ENCODE measurements at places on chromosomes 16 and 17.
A peak's percentile ranks its signal among the peaks of the same experiment; 100 is the strongest.

DNA sequence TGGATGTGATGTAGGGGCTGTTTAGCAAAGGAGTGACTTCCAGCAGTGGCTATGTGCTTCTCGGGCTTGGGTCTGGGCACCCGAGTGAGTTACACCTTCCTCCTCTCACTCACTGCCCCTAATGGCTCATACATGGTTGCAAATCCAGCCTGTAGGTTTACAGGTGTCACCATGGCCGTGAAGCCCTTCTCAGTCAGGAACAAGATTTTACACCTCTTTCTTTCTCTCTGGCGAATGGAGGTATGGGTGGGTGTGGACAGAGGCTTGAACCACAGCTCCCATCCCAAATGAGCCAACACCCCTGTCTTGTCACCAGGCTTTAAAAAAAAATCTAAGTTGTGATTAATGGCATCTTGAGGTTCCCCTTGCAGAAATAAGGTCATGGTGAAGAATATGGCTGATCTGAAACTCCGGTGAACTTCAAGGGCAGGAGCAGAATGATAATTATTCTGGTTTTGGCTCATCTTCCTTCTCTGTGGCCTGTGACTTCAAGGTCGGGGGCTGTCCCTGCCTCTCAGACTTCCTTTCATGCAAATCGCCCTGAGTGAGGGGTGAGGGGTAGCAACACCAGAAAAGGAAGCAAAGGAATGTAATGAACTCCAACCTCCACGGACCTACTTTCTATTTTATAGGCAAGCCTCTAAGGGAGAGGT lies 331.2 kb downstream of the MAF start:
- no peak for DNase-seq

DNA sequence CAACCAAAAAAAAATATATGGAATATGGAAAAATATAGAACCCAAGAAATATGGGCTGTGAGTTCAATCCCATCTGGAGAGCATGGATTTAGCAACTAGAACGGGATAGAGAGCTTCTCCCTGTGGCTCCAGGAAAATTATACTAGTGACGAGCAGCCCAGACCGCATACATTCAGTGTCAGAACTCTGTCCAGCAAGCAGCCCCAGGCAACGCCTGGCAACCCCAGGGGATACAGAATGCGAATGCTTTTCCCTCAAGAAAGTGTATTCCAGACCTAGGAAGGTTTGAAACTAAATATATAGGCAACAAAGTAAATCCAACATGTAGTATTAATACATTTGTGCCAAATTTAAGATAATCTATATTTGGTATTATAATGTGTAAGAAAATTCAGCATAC lies 13.5 kb upstream of the ASGR2 start:
- DNase-seq, result no peak

GRCh38 chr17:60473788-60474187 lies 51.5 kb downstream of the CHCT1 start:
- no peak for DNase-seq

DNA sequence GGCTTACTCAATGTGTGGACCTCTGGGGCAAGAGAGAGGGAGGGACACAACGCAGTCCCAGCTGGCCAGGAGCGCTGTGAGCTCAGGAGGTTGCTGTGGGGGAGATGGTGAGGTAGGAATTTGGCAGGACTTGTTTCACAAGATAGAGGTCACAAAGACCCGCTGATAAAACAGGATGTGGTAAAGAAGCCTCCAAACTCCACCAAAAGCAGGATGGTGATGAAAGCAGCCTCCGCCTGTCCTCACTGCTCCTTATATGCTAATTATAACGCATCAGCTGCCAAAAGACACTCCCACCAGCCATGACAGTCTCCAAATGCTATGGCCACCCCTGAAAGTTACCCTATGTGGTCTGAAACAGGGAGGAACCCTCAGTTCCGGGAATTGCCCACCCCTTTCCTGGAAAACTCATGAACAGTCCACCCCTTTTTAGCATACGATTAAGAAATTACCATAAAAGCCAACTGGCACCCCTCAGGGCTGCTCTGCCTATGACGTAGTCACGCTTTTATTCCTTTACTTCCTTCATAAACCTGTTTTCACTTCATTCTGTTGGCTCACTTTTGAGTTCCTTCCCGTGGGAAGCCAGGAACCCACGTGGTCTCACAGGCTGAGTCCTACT lies 5.3 kb upstream of the EIF4A3 start:
- DNase-seq, result no peak

DNA sequence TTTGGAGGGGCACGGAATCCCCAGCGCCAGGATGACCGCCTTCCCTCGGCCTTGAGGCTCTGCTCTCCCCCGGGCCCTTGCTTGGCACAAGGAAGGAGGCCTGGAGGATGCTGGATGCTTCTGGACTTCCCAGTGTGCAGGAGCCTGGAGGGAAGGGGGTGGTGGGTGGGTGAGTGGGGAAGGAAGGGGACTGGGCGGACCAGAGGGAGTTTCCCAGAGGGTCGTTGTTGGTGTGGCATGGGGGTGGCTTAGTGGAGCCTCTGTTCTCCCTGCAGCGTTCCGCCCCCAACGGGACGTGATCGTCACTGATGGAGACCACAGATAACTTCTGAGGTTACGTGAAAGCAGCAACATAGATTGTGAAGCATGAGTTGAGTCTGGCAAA lies 140.0 kb downstream of the IRF8 start:
- no peak for DNase-seq

- peak; percentile 16 for DNase-seq
These were observed 1390.1 kb upstream of the CDH8 start for GRCh38 chr16:63426275-63426870.

All from NCI-H69 (cell line).